ENCODE measurements at places on chromosomes 1 and 21.

DNA sequence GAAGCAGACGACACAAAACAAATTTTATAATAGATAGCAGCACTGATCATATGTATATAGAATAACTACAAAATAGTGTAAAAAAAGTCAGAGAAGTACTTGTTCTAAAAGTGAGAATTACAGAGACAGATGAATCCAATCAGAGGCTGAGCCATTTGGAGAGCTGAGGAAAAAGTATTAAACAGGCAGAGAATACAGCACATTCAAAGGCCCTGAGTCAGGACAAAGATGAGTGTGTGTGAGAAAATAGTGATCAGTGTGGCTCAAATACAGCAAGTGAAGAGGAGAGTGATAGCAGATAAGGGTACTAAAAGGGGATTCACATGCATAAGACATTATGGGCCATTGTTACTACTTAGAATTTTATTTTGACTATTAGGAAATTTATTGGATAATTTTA lies 430.6 kb upstream of the BRINP3 start:
- no peak for DNase-seq

- no peak for DNase-seq
These were observed 231.3 kb upstream of the VAMP3 start for GRCh38 chr1:7539769-7540175.

DNA sequence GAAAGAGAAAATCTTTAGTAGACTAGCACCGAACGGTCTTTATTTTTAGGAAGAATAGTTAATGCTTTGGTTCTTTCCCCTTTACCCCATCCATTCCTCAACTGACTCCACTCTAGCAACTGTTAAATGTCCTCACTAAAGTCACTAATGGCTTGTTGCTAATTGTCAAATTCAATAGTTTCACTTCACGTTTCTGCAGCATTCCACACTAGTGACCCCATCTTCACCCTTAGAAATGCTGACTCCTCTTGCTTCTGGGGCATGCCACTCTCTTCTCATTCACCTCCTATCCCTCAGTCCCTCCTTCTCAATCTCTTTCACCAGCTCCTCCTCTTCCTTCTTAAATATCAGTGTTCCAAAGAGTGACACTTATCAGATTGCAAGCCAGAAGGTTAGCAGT lies 19.4 kb upstream of the CADM3 start:
- DNase-seq, result no peak

DNA sequence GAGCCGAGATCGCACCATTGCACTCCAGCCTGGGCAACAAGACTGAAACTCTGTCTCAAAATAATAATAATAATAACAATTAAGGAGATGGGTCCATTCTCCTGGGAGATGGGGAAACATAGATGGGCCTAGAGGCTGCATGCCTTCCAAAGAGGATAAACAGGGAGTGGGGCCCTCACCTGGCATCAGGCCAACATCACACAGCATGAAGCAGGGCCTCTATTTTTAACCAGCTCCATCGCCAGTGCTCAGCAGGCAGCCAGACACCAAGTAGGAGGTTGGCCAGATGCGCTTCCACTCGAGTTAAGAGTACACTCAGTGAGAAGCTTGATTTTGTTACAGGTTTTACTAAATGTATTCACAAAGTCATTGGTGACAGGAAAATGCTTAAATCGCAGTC lies 352.0 kb downstream of the RRAGC start:
- DNase-seq, result no peak

DNA sequence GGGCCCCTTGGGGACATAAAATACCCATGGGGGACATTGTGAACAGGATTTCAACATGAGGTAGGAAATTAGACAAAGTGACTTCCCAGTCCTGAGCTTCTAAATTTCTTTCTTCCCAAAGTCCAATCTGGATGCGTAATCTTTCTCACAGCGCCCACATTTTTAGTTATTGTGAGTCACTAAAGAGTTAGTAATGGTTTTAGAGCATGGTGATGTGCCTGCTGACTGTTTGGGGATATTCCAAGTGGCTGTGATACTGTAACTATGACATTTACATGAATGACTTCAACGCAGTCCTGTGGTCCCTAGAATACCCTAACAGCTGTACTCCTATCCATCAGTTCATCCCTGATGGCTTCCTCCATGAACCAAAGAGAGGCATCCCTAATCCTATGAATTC lies 224.0 kb upstream of the COA6 start:
- no peak for DNase-seq

DNA sequence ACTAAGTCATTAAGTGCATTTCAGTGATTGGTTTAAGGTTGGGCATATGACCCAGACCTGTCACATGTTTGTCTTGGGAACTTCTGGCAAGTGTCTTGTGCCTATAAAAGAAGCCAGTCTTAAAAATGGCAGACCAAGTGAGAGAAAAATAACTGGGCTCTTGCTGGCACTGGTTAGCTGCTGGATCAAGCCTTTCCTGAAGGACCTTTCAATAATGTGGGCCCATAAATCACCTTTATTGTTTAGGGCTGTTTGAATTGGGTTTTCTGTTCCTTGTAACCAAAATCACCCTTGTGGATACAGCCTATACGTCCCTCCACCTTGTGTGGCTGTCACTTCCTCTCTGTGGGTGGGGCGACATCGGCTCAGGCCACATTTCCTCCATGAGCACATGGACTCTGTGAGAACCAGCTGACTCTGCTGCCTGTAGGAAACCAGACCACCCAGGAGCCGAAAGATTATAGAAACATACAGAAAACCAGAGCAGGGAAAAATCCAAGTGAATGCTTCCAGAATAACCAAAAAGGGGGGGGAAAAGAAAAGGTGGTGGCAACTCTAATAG lies 25.6 kb upstream of the WNT4 start:
- no peak for DNase-seq

- DNase-seq, result no peak
These were observed 15.5 kb downstream of the MEAF6 start for GRCh38 chr1:37498872-37499617.

- DNase-seq, result no peak
These were observed 7.6 kb downstream of the ENAH start for GRCh38 chr1:225645194-225645895.

- DNase-seq, result peak; percentile 80
These were observed 62.4 kb upstream of the USP24 start for GRCh38 chr1:55277377-55278130.

DNA sequence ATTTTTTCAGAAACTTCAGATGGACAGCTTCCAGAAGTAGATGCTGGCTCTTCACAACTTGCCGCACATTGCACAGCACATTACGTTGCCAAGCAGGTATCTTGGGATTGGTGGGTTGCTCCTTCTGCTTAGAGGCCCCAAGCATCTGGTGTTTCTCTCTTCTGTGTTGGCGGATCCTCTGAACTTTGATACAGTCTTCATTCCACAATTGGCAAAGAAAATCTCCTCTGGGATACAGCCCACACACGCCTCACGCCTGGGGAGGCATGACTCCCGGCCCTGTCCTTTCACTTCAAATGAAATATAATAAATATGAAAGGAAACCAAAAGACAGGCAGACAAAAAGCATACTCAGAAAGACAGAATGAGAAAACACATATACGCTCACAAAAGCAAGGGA lies 72.3 kb upstream of the PPP2R5A start:
- DNase-seq, result no peak
